ENCODE measurements at places on chromosomes 2 and 18.

DNA sequence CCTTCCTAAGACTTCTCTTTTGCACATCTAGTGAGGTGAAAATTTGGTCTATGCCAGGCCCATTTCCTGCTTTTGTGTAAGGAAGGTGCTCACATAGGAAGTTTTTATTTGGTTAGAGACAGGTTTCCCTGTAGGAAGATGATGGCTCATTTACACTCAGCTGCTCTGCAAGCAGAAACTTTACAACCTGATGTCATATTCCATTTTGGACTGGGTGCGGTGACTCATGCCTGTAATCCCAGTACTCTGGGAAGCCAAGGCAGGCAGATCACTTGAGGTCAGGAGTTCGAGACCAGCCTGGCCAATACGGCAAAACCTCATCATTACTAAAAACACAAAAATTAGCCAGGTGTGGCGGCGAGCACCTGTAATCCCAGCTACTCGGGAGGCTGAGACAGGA is 35.8 kb downstream of the CASP10 start:
- DNase-seq, result no peak

DNA sequence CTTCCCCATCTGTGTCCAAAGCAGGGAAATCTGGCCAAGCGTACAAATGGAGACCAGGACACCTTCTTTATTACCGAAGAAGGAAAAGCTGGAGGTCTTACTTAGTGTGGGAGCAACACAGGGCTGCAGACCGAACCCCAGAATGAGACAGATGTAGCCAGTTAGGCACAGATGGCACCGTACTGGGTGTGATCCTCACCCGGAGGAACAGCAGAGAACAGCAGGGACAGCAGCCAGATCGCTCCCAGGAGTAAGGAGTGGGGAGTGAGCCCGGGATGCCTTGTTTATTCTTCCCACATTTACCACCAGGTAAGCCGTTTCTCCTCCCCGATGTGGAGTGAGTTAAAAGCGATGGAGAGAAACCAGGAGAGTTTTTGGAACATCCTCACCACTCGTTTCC is 150.7 kb upstream of the SPRED2 start:
- no peak for DNase-seq

DNA sequence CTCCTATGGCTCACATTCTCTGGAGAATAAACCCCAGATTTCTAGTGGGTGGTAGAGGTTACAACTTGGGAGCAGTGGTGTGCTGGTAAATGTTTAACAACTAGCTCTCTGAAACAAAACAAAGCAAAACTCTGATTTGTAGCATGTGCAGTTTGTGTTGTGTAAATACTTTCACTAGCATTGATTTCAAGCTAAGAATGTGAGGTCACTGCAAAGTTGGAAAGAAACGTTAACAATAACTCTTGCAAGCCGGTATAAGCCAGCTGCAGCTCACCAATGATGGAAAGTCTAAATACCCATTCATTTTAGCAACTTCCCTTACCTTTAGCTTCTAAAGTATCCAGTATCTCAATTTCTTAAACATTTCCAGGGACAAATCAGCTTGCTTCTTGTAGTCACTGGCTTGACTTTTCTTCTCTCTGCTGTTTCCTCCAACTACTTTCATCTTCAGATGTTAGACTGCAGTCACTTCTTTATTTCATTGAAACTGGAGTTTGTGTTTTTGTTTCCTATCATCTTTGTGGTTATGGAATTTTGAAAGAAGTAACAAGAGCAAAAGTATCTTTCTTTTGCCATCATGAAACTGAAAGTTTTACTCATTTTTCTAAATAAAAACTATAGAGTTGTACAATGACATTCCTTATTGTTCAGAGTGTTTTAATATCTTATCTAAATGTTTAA is 140.2 kb downstream of the PLCL1 start:
- no peak for DNase-seq

- DNase-seq, result no peak
These were observed 162.6 kb downstream of the GFPT1 start for GRCh38 chr2:69224512-69224837.

DNA sequence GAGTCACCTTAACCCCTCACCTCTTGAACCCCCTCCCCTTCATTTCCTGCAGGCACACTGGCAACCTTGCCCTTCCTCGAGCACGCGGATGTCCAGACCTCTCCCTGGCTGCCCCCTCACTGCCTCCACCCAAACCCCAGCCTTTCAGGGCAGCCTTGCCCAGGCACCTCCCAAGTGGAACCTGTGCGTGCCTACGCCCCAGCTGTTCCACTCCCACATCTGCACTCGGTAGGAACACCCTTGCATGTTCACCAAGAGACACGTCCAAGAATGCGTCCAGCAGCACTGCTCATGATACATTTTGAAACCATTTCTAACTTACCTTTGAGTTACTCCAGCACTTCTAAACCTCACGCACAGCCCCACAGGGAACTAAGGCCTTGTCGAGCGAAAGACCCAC is 93.8 kb upstream of the YWHAQ start:
- DNase-seq, result no peak

- no peak for DNase-seq
These were observed 40.7 kb downstream of the CYP26B1 start for GRCh38 chr2:72106978-72107377.

DNA sequence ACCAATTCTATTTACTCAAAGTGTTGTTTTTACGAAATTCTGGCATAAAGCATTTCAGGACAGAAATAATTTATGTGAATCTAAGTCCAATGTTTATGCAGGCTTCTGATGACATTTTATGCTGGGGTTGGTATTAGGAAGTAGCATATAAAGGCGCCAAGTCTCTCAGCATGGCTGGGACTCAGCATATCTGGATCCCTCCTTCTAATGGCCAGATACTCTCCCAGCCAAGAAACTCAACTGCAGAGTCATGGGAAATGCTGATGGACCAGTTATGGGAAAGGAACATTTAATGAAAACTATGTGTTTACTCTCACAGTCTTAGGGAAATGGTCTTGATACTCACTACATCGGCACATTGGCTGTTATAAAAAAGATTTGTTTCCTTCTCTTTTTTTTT is 392.2 kb downstream of the ARHGAP15 start:
- no peak for DNase-seq

- DNase-seq, result no peak
These were observed 32.9 kb downstream of the ZC3H15 start for GRCh38 chr2:186518945-186519344.

DNA sequence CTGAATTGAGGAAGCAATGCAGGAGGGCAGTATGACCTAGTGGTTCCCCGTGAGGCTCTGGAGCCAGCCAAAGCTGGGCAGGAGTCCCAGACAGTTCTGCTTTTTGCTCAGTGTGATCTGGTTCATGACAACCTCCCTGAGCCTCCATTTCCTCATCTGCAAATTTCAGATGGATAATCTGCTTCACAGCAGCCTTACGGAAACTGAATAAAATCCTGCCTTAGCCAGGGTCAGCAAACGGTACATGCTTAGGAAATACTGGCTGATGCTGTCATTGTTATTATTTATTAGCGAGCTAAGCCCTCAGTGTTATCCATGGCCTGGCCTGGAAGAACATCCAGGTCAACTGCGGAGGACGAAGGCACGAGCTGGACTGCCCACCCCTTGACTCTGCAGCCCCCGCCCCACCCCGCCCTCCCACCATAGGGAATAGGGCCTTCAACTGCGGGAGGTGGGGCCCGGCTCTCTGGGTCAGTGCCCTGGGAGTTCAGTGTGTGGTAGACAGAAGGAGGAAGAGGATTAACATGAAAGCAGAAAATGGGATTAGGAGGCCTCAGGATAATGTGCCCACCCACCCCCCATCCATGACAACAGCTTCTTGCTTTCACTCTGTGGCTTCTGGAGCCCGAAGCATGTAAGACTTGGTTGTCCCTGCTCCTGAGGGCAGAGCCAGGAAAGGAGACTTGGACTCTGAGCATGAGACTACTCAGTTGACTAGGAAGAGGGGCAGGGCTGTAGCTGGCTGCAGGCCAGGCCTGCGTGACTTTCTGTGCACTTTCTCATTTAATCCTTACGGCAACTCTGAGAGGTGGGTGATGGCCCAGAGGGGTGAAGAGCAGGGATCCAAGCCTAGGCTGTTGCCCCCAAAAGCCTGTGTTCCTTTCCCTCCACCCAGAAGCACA is 13.1 kb downstream of the PKDCC start:
- DNase-seq, result no peak

DNA sequence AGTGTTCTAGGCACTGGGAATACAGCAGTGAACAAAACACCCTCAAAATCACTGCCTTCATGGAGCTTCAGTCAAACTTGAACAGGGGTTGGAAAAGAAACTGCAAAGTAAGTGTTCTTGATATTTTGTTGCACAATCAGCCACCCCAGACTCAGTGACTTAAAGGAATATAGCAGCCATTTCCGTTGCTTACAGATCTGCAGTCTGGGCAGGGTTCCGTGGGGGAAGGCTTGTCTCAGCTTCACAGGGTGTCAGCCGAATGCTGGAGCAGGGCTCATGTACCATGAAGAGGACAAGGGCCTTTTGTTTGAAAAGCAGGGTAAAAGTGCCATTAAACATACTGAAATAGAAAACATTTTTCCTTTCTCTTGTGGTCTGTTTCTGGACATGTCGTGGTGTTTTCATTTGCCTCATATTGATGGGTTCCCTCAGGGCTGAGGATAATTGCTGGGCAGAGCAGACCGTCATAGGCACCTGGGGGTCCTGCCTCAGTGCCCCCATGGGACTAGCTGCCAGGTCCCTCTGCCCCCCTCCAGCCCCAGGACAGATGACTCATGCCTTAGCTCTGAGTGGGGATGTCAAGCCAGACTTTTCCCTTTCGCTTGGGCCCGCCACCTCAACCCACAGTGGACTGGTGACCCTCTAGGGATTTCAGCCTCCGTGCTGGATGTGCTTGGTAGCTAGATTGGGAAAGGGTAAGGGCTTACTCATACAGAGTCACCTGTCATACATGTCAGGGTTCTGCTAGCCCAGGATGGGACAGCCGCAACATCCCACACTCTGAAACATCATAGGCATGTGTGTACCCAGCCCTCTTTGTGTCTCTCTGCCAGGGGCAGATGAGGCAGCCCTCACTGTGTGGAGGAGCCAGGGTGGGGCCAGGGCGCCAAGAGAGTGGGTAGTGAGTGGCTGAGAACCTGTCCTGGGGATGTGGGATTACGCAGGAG is 96.5 kb downstream of the PTPRM start:
- DNase-seq, result no peak

GRCh38 chr2:202883987-202884675 is 12.6 kb upstream of the ICA1L start:
- no peak for DNase-seq

DNA sequence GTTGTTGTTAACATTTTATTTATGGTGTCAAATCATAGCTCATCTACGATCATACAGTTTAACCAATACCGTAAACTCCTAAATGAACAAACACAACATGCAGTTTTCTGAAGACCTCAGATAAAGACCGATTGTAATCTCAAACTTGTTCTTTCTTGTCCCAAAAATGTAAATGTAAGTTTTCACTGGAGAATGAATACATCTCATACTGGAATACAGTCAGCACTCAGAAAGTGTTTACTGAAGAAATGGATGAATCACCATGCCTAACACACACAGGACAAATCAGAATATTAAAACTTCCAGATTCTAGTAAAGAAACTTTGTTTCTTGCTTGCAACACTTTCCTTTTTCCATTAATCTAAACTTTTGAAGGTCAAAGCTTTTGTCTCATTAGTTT is 380.5 kb downstream of the DLGAP1 start:
- no peak for DNase-seq

- DNase-seq, result no peak
These were observed 20.2 kb downstream of the PSTPIP2 start for GRCh38 chr18:46051731-46052461.

DNA sequence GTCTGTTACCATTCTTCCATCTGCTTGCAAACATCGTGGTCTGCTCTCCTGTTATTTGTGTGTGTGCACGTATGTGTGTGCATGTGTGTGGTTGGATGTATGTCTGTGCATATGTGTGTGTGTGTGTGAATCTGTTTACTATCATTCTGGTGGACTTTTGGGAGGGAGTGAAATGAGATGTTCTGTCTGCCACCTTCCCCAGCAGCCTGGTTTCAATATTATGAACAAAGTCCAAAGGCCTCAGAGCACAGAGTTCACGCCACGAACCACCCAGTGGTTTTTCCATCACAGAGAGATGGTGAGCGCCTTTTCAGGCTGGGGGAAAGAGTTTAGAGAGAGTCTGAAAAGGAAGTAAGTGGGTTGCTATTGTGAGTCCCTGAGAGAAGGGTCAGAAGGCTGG is 67.1 kb upstream of the YWHAQ start:
- no peak for DNase-seq

GRCh38 chr2:127175041-127175721 is 44.9 kb downstream of the CYP27C1 start:
- DNase-seq, result no peak

DNA sequence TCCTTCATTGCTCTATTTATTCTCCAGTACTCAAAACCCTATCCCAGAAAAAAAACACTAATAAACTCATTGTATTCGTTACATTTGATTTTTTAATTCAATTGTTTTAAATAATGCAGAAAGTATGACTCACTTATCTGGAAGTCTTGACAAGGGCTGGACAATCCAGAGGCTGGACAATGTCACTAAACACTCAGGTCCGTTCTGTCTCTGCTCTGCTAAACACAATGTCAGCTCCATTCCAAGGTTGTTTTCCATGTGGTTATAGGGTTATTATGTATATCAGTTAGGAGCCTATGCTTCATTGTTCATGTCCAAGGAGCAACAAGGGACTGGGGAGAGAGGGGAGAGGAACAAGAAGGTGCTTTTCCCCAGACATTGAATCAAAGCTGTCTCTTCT is 125.5 kb downstream of the IRS1 start:
- no peak for DNase-seq

DNA sequence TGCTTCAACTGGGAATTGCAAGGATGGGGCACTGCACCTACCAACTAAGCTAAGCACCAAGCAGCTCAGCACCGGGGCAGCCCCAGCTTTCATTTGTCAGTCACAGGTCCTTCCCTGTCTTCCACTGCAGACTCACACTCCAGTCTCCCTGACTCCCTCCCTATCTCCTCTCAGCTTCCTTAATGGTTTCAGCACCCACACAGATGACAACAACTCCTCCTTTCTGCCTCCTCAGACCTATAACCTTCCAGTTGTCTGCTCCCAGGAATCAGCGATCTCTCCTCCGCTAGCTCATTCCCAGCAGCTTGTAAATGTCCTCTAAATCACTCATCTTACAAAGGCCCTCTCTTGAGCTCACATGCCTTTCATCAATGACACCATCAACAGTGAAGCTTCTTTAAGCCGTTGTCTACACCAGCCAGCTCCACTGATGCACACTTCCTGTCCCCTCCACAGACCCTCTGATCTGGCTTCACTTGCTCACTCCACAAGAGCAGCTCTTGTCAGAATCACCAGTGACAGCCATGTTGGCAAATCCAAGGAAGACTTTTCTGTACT is 32.1 kb downstream of the CLASP1 start:
- DNase-seq, result no peak

DNA sequence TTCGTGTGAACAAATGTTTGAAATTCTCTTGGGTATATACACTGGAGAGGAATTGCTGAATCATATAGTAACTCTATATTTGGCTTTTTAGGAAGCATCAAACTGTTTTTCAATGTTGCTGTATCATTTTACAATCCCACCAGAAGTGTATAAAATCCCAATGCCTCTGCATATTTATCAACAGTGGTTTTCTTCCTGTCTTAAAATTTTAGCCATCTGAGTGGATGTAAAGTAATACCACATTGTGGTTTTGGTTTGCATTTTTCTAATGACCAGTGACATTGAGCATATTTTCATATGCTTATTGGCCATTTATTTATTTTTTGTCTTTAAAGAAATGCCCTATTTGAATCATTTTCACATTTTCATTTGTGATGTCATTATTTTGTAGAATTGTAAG is 22.8 kb upstream of the LRP1B start:
- DNase-seq, result no peak

Measured in erythroblast (primary cell).